Activated T-cell treated with anti-CD3 and anti-CD28 coated beads, Interleukin-2, amount 50 U/mL, for 72 hours (primary cell): ENCODE measurements at places on chromosomes 11 and 22.

DNA sequence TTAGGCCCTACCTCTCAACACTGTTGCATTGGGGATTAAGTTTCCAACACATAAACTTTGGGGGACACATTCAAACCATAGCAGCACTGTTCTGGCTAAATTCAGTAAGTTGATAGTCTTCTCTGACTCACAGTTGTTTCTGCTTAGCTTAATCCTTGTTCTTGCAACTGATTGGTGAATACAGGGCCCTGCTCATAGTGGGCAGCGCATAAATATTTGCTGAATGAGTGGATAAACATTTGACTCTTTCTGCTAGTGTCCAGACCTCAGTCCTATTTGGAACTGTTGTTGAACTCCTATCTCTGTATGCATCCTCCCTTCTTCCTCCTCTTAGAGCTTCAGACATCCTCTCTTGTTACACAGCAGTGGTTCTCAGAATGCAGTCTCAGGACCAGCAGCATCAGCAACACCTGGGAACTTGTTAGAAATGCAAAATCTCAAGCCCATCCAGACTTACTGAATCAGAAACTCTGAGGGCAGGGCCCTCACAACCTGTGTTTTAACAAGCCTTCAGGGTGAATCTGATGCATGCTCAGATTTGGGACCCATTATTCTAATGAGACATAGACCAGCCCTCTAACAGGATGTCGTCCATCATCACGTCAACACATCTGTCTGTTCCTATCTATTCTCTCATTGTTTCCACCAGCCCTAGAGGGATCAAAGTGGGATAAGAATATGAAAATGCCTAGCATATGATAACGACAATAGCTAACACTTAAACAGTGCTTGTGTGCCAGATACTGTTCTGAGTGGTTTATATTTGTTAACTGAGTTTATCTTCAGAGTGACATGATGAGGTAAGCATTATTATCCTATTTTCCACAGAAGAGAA is 22.3 kb downstream of the SPON1 start:
- DNase-seq = no peak

DNA sequence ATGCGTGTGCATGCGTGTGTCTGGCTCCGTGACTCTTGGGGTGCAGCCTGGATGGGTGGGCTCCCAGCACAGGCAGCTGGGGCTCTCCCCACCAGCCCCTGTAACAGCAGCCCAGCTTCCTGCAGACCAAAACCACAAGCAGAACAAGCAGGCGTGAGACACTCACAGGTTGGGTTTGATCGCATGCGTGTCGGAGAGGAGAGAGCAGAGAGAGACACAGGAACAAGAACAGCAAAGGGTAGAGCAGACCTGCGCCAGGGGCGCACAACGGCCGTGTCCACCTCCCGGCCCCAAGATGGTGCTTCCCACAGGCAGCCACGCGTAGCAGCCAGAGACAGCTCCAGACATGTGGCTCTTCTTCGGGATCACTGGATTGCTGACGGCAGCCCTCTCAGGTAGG is at the start of gene CD6:
TSS of gene CD6 (plus strand) at position 161 of the 400 bp plus-strand sequence. CDS start at position 347, 186 bp downstream.
- DNase-seq = peak; percentile 78

GRCh38 chr11:71336176-71336995 is 84.0 kb upstream of the SHANK2 start:
- no peak for DNase-seq

DNA sequence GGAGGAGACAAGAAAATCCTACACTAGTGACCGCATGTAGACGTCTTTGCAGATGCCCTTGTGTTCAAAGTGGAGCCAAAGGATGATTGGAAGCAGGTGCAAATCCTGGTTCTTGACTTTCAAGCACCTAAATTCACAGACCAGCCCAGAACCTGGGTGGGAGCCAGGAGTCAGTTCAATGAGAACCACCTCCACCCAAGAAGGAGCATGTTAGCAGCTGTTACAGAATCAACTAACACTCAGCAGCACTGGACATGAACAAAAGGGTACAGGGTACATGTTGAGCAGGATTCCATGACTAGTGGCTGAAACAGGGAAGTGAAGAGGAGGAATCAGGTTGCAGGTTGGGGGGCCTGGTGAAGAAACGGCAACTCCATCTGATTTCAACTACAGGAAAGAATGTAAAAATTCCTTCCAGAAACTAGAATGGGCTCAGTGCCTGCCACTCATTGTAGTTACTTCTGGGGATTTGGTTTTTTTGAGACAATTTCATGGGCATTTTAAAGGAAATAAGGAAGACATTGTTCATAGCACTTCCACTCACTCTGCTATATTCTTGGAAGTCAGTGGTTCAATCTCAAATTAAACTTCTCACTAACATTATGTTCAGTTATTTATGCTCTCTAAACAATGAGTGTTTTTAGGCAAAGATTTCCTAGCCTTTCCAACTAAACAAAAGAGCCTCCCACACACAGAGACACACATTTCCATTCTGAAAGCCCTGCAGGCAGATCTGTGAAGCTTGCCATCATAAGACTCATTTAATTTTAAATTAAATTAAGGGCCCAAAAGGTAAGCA is 173.3 kb downstream of the CADM1 start:
- DNase-seq = no peak

DNA sequence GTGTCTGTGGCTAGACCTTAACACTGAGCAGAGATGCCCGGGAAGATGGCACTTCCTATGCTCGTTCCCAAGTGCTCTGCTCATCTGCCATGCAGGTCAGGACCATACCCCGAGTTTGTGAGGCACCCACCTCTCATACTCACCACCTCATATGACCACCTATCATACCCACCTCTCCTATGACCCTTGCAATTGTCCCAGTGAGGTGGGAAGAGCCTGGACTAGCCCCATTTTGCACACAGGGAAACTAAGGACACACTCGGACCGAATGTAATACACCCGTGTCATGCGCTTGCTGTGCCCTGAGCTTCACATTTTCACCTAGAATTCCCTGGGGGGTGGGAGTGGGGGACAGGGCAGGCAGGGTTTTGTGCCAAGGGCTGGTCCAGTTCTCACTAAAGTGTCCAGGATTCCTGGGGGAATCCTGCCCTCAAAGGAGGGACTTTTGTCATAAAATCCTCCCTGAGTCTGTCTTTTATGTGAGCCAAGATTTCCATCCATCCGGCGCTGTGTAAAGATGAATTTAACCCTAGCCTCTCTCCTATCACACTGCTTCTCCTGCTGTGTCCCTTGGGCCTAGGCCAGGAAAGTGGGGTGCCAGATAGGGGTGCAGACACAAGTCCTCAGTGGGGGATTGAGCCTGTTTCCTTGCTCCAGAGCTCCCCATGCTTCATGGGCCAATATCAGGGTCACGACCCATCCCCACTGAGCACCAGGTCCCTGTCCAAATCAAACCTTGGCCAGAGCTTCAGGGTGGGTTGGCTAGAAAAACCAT is 20.0 kb downstream of the TPBGL start:
- DNase-seq = no peak

GRCh38 chr22:49609207-49609876 is 218.3 kb downstream of the BRD1 start:
- DNase-seq = no peak

- DNase-seq = no peak
Measured at GRCh38 chr11:46609386-46609785, 7.6 kb downstream of the HARBI1 start.

DNA sequence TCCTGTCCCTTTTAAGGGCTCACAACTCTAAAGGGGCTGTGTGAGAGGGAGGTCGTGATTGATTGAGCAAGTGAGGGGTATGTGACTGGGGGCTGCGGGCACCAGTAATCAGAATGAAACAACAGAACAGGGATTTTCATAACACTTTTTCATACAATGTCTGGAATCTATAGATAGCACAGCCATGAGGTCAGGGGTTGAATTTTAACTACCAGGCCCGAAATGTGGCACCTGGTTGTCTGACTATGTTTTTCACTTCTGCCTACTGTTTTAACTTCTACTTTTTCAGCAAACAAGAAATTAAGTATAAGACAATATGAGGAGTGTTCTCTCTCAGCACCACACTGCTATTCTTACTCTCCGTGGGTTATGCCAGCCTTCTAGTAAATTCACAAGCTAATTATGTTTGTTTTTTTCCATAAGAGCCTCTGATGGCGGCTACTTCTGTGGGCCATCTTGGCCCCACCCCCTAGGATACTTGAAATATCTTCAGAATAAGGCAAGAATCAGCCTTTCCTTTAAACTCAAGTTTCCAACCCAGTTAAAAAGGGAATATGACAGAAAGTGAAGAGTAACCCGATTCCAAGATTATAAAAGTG is 552.8 kb upstream of the CHORDC1 start:
- DNase-seq = no peak

- DNase-seq = no peak
Measured at GRCh38 chr11:102836290-102836875, 7.0 kb downstream of the MMP3 start.

GRCh38 chr11:109806205-109806604 is 287.0 kb upstream of the ZC3H12C start:
- no peak for DNase-seq

- no peak for DNase-seq
Measured at GRCh38 chr11:117796456-117796871, 552 bp downstream of the DSCAML1 start.

DNA sequence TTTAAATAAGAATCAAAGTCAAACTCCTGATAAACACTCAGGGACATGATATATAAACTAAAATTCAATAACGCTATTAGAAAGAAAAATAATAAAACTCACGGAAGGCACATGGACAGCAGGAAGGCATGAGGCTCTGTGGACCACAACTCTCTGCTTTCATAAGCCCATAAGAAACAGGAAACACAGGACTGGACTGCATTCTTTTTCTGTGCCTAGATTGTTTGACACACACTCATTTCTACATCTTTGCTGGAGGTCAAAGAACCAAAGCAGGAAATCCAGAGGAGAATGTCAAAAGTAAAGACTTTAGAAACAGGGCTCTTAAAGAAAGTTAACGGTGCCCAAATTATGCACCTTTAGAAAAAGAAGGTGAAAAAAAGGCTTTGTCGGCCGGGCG is 71.3 kb downstream of the RAB30 start:
- DNase-seq = no peak

DNA sequence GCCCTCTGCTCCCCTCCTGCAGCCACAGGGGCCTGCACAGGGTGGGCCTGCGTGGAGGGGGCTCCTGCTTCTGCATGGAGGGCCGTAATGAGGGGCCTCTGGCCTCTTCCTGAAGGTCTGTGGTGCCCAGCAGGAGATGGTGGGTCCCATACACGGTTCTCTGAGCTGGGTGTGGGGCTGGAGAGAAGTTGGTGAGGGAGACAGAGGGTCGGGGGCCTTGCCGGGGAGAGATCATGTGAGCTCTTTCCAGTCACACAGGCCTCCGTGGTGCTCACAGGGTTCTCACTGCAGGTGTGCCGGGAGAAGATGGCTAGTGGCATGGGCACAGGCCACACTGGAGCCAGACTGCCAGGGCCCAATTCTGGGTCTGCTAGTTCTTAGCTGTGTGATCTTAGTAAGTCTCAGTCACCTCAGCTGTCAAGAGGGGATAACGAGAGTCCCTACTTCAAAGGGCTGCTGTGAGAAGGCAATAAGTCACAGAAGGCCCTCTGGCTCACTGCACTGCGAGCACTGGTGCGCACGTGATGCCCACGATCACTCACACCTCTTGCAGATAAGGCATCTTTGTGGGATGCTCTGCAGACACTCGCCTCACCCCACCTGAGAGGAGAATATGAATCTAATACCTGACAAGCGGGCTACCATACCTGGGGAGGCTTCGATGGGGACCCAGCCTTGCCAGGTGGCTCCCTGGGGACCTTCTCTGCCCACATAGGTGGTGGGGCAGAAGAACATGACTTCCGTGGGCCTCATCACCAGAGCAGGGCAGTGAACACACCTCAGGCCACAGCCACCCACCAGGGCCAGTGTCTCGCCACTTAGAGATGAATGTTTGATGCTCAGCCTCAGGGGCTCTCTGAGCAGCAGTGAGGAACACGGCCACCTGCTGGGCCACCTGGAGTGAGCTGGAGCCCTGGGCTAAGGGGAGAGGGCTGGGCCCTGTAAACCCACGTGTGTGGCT is 14.5 kb downstream of the KCNC1 start:
- no peak for DNase-seq

GRCh38 chr11:1200611-1201191 is 22.2 kb upstream of the MUC5B start:
- DNase-seq = no peak

GRCh38 chr11:17036666-17037658 is 22.7 kb upstream of the PLEKHA7 start:
- no peak for DNase-seq

DNA sequence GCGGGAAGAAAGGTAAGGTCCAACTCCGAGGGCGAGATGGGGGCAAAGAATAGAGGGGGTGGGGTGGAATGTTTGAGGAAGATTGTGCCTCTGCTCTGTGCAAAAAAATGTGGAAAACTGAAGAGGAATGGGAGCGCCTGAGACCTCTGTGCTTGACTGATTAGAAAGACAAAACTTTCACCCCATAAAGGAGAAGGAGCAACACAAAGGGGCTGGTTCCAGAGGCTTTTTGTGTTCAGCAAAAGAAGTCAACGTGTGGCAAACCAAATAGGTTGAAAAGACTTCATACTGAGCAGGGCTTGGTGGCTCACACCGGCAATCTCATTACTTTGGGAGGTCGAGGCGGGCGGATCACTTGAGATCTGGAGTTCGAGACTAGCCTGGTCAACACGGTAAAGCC is 50.8 kb downstream of the GRAMD1B start:
- no peak for DNase-seq

GRCh38 chr22:36197065-36197440 is 4.6 kb downstream of the APOL4 start:
- DNase-seq = no peak

DNA sequence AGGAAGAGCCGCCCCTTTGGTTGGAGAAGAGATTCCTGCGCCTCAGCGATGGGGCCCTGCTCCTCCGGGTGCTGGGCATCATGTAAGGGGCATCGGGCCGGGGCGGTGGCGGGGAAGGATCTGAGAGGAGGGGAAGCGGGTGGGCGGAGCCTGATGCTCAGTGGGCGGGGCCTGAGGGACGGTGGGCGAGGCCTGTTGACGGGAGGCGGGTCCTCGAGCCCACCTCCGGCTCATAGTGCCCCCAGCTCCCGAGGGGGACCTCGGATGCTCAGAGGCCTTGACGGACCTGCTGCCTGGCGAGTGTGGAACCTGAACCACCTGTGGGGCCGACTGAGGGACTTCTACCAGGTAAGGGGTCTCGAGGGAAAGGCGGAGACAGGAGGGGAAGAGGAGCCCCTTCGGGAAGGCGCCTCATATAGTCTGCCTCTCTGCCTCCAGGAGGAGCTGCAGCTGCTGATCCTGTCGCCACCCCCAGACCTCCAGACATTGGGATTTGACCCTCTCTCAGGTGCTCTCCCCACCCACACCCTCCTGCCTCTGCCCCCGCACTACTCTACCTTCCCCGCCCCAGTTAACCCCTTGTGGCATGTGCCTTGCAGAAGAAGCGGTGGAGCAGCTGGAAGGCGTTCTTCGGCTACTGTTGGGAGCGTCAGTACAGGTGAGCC is 799 bp downstream of the CCDC88B start:
- peak; percentile 87 for DNase-seq

- no peak for DNase-seq
Measured at GRCh38 chr11:86869531-86869930, 69.2 kb downstream of the PRSS23 start.

DNA sequence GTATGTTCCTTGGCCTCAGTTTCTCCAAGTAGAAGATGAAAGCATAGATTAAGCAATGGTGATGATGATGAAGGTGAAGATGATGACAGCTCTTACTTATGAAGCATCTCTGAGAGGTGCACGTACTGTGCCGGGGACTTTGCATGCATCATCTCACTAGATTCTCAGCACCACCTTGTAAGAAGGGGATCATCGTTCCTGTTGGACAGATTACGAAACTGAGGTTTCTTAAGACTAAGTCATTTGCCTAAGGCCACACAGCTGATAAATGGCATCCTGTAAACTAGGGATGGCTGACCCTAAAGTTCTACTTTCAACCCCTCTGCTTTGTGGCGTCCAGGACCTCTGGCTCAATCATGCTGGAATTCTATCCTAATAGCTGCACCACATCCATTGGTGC is 8.7 kb downstream of the MS4A15 start:
- no peak for DNase-seq

- no peak for DNase-seq
Measured at GRCh38 chr11:19398273-19398672, 157.5 kb upstream of the E2F8 start.
